SJSA1 (cell line): ENCODE measurements at places on chromosomes 3 and 15. TPM values are rescaled to one million over a fixed set of nuclear protein-coding genes. Genes with fewer than 3 reads are reported as not detected.
A peak's percentile ranks its signal among the peaks of the same experiment; 100 is the strongest.

DNA sequence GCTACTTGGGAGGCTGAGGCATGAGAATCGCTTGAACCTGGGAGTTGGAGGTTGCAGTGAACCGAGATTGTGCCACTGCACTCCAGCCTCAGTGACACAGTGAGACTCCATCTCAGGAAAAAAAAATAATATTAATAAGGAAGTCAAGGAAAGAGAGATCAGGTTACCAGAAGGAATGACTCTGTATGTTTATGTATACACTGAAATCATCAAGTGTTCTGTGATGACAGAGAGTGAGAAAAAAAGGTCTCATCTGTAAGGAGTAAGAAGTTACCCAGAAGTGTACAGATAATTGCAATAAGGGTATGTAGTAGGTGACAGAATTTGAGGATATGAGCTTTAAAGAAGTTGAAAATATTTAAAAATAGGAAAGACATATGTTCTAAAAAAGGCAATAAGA is 4.3 kb upstream of the CCDC50 start:
- no peak overlapping the region for H3K27ac ChIP-seq
- no peaks in the 10 kb centered on the region for H3K27me3 ChIP-seq
- peaks cover 5% of the 10 kb centered on the region; the same call in 1 of the 2 replicates for H3K4me1 ChIP-seq
- no peak overlapping the region for H3K4me3 ChIP-seq
- H3K36me3 ChIP-seq: peaks cover 5% of the 10 kb centered on the region

DNA sequence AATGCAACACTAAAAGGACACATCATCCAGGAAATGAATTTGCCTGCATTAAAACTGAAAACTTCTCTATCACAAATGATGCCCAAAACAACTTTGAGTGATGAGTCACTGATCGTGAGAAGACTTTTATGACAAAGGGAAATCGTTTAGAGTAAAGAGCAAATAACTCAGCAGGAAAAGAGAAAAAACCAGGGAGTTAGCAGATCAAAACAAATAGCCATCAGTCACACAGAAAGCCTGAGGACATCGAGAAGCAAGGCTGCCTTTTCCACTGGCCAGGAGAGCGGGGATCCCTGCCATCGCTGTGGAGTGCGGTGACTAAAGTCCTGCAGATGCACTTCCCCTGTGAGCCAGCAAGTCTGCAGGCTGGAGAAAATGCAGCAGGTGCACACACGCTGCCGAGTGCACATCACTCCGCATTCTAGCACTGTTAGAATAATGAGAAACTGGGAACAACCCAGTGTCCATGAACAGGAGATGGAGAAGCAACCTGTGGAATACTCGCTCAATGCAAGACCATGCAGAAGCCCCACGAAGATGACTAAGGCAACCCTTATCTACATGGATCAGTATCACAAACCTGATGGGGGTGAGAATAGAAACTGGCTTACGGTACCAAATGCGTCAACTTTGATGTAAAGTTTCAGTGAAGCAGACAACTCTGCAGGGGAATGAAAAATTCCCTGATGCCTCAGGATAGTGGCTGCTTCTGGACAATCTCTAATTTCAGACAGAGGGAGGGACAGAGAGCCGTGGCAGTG is 86.4 kb downstream of the NSMCE3 start:
- H3K4me3 ChIP-seq: no peak overlapping the region
- H3K4me1 ChIP-seq: no peaks in the 10 kb centered on the region

GRCh38 chr3:59374818-59375211 is 325.0 kb upstream of the CFAP20DC start:
- H3K4me3 ChIP-seq: no peak overlapping the region
- no peak overlapping the region for H3K27ac ChIP-seq
- no peaks in the 10 kb centered on the region for H3K27me3 ChIP-seq
- no peaks in the 10 kb centered on the region for H3K4me1 ChIP-seq
- DNase-seq: no peak

GRCh38 chr3:195467641-195468390 is 25.0 kb upstream of the ACAP2 start:
- no peaks in the 10 kb centered on the region for H3K4me1 ChIP-seq
- H3K27me3 ChIP-seq: no peaks in the 10 kb centered on the region
- H3K27ac ChIP-seq: no peak overlapping the region
- no peak for DNase-seq

DNA sequence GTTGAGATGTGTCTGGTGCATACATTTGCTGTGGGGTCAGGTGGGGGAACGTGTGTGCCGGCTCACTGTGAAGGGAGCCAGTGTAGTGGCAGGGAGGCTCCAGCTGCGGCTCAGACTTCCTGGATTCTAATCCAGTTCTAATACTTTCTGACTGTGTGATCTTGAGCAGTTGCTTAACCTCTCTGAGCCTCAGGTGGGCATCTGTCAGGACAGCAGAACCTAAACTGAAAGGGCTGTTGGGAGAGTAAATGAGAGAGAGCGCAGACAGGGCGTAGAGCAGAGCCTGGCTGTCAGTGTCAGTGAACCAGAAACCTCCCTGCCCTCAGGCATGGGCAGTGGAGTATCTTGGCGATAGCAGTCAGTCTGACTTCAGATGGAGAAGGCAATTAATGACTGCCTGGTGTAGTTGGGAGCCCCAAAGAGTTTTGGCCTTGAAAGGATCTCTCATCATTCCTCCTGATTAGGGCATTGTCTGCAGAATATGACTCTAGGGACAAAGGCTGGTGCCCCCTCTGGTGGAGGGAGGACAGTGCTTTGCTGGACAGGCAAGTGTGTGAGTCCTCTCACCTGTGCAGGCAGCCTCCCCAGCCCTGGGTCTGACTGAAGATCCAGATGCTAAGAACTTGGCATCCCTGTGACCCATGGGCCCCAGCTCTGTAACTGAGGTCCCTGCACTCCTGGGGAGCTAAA is 9.6 kb downstream of the KBTBD13 start:
- peaks cover 90% of the 10 kb centered on the region for H3K4me1 ChIP-seq
- no peak overlapping the region for H3K4me3 ChIP-seq
- peak; percentile 40 for DNase-seq
- no peaks in the 10 kb centered on the region for H3K27me3 ChIP-seq
- no peaks in the 10 kb centered on the region; the same call in 1 of the 2 replicates for H3K36me3 ChIP-seq
- peak overlapping the region; percentile 89 for H3K27ac ChIP-seq

DNA sequence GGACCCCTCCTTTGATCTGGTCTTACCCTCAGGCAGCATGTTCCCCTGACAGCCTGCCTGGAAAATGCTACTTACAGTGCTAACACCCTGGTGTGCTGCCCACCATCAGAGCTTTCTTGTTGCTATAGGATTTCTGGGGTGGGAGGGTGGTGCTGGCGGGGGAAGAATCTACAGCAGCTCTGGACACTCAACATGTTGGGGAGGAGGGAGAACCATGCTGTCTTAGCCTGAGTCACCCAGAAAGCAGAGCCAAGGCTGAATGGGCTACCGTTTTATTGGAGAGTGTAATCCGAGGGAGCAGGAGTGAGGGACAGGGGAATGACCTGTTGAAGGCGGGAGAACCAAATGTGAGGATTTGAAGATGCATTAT is 45.6 kb downstream of the MFSD1 start:
- 0 out of 2 replicates have a peak, but pooled peaks cover 3% of the 10 kb centered on the region for H3K27me3 ChIP-seq
- H3K27ac ChIP-seq: no peak overlapping the region
- no peaks in the 10 kb centered on the region for H3K4me1 ChIP-seq
- H3K36me3 ChIP-seq: no peaks in the 10 kb centered on the region
- DNase-seq: no peak

GRCh38 chr3:53809267-53809666 is 37.0 kb downstream of the CHDH start:
- DNase-seq: no peak
- H3K27me3 ChIP-seq: no peaks in the 10 kb centered on the region
- H3K4me3 ChIP-seq: no peak overlapping the region

- H3K27me3 ChIP-seq: no peaks in the 10 kb centered on the region
- H3K36me3 ChIP-seq: peaks cover 64% of the 10 kb centered on the region
- DNase-seq: no peak
- H3K4me1 ChIP-seq: no peaks in the 10 kb centered on the region
- H3K27ac ChIP-seq: no peak overlapping the region
These were observed 88.9 kb downstream of the AAGAB start for GRCh38 chr15:67165254-67166253.

DNA sequence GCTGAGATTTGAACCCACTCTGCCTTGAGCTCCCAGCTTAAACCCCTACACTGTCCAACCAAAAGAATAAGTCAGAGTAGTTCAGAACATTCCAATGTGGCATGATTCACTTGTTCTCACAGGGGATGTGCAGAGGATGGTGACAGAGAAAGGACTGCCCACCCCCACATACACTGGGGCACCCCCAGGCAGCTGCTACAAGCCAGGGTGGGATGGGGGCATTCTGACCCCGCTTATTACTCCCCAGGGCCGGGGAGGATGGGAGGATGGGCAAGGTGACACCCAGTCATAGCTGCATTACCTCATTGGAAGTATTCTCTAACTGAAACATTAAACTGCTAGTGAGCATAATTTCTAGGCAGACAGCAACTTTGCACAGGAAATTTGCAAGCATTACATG is 126.0 kb upstream of the PRR20G start:
- H3K36me3 ChIP-seq: no peaks in the 10 kb centered on the region
- H3K27me3 ChIP-seq: peaks cover 25% of the 10 kb centered on the region
- no peak for DNase-seq
- no peak overlapping the region for H3K27ac ChIP-seq
- no peak overlapping the region for H3K4me3 ChIP-seq

DNA sequence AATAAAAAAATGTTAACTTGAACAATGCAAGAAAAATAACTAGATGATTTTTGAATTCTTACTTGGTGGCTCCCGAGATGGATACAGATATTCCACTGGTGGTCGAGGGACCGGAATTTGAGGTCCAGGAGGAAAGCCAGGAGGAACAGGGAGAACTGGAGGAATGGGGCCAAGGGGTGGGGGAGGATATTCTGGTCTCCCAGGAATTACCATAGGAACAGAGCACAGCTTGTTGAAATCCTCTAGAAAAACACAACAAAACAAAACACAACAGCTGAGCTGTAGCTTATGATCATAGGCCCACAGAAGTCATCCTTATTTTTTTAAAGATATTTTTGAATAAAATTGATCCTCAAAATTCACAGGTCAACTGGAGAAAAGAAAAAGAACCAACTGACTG is 129.4 kb downstream of the FBN1 start:
- H3K4me1 ChIP-seq: peaks cover 8% of the 10 kb centered on the region
- H3K27ac ChIP-seq: no peak overlapping the region
- no peaks in the 10 kb centered on the region for H3K27me3 ChIP-seq
- DNase-seq: no peak

GRCh38 chr15:48566668-48567067 is 78.8 kb downstream of the FBN1 start:
- H3K4me1 ChIP-seq: peaks cover 49% of the 10 kb centered on the region
- peak overlapping the region; percentile 91 for H3K27ac ChIP-seq
- H3K4me3 ChIP-seq: no peak overlapping the region
- no peak for DNase-seq

The TERC gene
- 50.9 and 61.5 TPM in 2 replicates for total RNA-seq

The PLAAT1 gene
- 1.4 and 9.8 TPM in 2 replicates for total RNA-seq

The PGBD4 gene
- total RNA-seq: 1.5 and 2.5 TPM in 2 replicates

The GABRR3 gene
- total RNA-seq: not detected in 2 replicates

The SOX2 gene
- total RNA-seq: 25.6 and 26.8 TPM in 2 replicates

The DLL4 gene
- not detected in 2 replicates for total RNA-seq

The INSYN1 gene
- 0.09 TPM in 1 of 2 replicates, not detected in the other for total RNA-seq
